ENCODE measurements at places on chromosomes 11 and 22.

DNA sequence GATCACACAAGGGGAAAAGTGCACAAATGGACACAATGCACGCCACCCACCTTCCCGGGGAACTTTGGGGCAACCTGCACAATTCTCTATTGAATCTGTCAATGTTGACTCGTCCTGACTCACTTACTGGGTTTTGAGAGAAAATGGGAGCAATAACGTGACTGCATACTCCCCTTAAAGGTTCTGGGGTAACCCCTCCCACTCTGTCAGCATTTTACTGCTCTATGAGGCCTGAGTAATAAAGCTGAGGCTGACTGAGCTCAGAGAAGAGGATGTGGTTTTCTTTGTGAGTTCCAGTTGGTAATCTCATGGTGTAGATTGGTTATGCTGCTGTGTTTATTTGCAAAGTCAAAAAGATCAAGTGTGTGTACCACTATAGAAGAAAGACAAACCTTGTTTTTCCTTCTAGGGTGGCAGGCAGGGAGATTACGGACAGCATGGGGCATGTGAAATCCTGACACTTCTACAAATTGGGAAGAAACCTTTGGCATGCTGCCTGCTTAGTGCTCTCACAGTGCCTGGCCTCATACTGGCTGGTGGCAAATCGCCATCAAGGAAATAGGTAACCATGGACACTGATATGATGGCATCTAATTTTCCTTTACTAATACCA, 16.1 kb upstream of the APOA1 start:
- DNase-seq: no peak

DNA sequence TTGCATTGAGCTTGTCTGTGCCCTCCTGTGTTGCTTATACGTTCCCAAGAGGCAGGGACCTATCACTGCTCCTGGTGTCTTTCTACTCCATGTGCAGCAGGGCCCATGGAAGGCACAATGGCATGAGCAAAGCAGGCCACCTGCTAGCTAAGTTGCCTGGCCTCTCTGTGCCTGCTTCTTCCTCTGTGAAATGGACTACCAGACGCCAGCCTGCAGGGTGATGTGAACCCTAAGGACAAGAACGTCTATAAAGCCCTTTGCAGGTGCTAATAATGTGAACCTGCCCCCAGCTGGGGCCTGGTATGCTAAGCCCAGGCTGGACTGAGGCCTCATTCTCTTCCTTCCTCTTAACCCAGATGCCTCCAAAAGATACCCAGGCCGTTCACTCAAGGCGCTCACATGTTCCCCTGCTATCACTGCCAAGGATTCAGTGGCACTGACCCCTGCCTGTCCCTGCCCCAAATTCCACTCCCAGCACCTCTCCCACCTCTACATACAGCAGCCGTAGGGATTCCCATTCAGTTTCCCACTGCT, 4.0 kb downstream of the GUCD1 start:
- DNase-seq: no peak

DNA sequence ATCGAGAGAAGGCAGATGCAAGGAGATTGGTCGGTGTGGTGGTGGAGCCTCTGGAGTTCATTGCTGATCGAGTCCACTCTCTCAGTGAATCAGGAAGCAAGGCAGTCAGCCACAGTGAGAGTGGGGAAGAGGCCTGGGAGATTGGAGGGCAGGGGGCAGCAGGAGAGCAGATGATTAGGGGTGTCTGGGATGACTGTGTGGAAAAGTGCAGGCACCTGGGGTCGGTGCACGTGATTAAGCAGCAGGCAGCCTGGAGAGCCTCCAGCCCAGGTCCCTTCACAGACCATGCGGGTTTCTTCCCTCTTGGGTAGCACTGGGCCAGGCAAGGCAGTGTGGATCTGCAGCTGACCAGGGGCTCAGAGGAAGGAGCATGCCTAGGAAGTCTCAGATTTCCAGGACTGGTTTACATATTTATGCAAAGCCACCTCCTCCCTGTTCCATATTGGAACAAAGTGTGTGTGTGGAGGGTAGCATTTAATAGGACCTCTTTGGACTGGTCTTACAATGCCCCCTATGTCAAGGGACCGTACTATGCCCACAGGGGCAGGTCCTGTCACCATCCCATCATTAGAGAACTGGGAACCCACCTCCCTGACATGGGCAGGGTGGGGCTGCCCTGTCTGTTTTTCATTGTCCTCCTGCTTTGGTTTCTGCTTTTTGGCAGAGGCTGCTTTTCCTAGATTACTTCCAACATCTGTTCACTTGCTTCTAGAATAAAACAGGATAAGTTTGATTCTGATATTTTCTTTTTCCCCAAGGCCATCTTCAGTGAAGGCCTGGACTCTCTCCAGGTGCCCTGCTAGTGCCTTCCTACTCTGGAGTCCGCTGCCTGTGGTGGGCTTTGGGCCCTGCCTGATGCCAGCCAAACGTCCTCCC, 14.0 kb upstream of the GDPD5 start:
- DNase-seq: peak; percentile 42

DNA sequence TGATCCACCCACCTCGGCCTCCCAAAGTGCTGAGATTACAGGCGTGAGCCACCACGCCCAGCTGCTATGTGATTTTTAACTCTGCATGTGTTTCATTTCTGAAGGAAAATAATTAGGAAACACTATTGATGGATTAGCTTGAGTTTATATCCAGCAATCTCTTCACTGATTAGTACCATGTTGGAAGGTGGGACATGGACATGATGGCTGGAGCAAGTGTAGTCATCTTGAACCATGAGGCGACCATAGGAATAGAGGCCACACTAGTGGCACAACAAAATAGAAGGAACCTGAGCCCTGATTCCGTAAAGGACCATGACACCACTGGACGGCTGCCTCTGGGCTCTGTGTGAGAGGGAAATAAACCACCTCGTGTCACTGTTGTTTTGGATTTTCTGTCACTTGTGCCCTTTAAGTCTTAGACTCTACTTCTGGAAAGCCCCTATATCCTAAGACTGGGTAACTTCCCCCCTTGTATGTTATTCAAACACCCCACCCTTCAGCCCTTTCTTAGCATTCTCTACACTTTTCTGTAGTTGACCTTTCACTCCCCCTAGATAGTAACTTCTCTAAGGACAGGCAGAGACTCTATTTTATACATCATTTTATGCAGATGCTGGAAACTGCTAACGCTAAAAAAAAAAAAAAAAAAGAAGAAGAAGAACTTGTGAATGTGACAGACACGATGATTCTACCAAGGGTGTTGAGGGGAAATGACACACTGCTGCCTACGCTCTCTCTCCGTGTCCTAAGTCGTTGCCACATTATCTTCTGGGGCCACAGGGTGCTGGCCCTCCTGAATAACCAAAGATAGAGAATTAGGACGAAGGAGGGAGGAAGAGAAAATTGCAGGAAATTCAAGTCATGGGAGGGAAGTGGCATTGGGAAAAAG, 2.7 kb upstream of the VPS37C start:
- DNase-seq: no peak

- DNase-seq: no peak
Observed at GRCh38 chr11:372809-373715, 3.8 kb downstream of the B4GALNT4 start.

DNA sequence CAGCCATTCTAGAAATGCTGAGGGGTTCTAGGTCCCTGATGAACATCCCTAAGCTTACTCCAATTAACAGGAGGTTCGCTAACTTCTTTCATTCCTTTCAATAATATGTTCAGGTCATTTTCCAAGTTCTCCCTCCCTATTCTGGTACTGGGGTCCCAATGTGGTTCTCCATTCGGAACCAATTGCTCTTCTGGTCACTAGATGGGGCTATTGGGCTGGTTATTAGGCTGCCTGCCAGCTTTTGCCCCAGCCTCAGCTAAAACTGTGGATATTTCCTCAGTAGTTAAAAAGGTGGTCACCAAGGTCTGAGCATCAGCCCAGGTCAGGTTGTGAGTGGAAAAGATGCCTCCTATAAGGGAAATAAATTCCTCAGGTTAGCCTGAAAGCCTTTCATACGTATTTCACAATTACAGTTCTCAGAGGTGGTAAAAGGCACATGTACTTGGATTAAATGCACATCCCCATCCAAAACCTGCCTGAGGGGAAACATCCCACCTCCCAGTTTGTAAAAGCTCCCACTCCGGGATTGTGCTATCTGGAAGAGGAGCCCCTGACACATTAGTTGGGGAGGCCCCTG, 161.1 kb upstream of the CCDC179 start:
- no peak for DNase-seq

DNA sequence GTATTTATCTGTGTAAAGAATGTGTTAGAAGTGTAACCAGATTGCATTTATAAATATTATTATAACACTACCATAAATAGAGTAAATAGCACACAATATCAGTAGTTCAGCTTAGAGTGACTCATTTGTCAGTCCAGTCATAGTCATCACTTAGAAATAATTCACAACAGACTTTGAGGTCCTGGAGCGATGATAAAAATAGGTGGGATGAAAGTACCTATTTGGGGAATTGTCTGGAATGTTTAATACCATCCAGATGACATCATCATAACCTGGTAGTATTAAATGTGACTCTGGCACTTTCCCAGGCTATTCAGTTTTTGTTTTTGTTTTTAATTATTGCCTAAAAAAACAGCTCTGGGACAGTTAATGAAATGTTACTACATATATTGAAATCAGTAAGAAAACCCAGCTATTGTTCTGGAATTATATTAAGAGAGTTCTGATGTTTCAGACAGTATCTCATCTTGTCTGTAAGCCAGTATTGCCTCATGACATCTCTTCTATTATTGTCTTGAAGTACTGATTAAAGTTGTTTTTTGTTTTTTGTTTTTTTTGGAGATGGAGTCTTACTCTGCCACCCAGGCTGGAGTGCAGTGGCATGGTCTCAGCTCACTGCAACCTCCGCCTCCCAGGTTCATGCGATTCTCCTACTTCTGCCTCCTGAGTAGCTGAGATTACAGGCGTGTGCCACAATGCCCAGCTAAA, 74.8 kb downstream of the SIK2 start:
- DNase-seq: no peak

DNA sequence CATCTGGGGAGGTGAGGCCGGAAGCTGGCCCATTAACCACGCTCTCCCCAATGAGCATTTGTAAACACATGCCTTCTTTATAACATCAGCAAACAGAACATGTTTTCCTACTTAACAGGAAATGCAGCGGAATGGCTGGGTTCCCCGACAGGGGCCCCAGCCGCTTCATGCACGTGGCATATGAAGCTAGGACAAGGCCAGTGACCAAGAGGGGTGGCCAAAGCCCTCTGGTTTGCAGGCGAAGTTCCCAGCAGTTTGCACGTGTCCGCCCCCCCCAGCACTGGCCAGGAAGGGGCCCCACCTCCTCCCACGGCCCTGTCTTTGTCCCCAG, 38.7 kb upstream of the LINC01488 start:
- DNase-seq: peak; percentile 86

DNA sequence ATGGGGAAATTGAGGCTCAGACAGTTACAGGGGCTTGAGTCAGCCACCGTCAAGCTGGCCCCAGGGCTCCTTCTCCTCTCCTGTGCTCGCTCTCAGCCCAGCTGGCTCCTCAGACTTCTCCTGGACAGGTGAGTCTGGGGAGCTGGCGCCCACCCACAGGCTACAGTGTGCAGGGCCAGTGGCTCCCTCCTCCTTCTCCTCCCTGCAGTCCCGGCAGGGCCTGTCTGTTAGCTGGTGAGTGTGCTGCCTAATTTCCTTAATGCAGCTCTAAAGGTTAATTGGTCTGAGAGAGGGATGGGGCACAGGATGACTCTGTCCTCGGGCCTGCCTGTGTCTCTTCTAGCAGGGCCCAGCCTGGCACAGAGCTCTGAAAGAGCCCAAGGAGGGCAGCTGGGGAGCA, 31.7 kb downstream of the LMO1 start:
- DNase-seq: no peak

DNA sequence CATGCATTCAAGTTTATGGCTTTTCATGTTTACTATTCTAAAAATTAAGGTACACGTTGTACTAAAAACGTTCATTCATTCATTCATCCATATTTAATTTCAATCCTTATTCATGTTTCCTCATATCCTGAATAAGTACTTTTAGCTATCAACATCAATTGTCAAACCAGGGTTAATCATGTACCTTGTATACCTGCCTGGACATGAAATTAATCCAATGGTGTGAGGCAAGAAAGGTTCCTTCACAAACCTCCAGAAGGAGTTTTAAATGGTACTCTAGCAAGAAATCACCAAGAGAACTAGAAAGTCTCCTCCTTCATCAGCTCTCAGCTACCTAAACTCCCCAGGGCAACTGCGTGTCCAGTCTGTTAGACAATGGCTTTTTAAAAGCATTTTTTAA, 33.4 kb downstream of the TMEM123 start:
- no peak for DNase-seq

DNA sequence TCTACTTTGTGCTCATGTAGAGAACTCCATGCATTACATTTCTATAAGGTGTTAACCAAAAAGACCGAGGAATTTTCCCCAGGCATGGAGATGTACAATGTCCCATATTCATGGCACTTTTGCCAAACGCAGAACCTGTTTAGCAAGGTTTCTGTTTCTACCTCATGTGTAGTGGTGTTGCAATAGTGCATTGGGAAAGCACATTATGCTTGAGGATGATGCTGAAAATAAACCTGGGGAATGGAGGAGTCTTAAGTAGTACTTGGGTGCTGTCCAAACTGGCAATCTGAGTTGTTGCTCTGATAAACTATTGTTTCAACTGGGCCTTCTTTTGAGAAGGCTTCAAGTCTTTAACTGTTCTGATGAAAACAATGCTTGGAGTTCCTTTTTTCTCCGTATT, 11.5 kb upstream of the MUC15 start:
- no peak for DNase-seq

DNA sequence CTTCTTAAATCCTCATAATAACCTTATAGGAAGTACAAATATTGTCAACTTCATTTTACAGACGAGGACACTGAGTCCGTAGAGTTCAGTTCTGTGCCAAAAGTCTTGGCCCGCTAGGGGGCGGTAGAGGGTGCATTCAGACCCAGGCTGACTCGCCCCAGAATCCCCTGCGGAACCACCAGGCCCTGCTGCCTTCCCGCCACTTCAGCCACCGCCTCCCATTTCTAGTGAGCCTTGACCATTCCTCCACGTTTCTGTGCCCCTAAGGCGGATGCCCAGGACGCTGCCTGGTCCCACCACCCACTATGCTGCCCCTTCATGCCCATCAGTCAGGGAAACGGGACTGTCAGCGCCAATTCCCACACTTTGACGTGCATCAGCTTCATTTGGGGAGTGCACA, 19.1 kb downstream of the SYT13 start:
- no peak for DNase-seq

All from right forelimb (tissue), 1 donor.